ENCODE measurements at places on chromosomes 16 and 17.

DNA sequence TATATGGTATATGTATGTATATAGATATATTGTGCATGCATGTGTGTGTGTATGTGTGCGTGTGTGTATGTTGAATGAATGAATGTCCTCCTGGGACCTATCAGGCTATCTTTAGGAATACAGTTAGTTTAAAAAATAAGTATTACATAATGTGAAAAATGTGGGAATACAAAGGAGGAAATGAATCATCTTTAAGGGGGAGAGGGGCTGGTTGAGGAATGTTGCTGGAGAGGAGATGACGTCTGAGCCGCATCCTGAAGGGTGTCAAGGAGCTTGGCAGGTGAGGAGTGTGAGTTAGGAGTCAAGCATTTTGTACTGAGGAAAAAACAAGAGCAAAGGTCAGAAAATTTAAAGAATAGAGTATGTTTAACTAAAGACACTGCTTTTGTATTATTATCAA is 62.4 kb upstream of the NLK start:
- DNase-seq: no peak

GRCh38 chr17:64692187-64692586 is 30.1 kb upstream of the SMURF2 start:
- DNase-seq: no peak

GRCh38 chr16:74448990-74449389 is 27.7 kb upstream of the CLEC18B start:
- no peak for DNase-seq

DNA sequence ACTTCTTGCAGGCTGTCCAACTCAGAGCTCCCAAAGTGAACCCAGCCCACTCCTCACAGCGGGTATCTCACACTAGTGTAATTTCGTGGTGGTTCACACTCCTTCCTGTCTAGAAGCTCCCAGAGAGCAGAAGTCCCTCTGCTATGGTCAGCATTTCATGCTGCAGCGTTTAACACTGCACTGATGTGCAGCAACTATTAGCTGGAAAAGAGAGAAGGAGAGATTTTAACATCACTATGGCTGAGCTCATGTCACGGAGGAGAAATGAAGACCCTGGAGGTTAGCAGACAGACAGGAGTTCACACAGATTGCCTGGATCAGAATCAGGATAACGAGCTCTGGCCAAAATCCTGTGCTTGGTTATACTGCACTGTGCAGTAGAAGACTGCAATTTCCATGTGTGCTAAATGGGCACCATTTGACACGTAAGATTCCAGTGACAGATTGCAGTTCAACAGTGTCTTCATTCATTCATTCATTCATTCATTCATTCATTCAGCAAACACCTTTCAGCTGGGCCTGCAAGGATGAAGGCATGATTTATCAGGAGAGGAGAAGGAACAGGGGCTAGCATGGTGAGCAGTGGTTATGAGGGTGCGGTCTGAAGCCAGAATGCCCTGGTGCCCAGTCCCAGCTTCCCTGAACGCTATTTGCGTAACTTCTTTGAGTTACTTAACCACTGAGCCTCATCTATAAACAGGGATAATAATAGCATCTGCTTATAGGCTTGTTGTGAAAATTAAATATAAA is 5.3 kb upstream of the CCL1 start:
- DNase-seq: no peak

DNA sequence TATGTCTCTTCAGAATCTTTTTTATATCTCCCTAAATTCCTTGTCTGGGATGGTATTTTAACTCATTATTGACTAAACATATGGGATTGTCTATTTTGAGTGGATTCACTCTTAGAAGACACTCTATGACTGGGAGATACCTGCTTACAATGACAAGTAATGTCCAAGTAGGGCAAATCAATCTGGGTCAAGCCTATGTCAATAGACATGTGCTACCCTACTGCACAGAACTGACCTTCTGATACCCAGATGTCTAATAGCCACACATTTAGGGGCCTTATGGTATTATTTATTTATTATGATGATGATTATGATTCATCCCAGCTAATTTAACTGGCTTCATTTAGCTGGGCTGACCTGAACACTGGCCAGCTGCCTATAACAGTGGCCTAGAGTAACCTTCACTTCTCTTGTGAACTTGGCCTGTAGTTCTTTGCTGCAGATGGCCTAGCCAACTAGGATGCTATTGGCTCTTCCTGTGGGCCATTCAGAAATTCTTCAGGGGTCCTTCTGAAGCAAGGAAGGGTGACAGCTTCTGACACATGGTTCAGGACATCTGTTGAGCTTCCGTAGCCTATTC is 138.0 kb downstream of the ANKFN1 start:
- DNase-seq: no peak

DNA sequence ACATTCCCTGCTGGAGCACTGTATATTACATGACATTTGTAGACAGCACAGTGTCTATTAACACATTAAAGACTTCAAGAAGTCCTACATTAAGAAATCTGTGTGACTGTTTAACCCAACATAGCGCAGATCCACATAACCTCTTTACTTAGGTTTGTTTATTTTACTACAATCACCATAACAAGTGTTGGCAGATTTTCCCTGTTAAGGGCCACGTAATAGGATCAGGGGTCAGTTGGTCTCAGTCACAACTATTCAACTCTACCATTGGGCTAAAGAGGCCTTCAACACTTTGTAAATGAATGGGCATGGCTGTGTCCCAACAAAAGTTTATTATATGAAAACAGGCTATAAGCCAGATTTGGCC is 51.3 kb upstream of the ADORA2B start:
- DNase-seq: no peak

DNA sequence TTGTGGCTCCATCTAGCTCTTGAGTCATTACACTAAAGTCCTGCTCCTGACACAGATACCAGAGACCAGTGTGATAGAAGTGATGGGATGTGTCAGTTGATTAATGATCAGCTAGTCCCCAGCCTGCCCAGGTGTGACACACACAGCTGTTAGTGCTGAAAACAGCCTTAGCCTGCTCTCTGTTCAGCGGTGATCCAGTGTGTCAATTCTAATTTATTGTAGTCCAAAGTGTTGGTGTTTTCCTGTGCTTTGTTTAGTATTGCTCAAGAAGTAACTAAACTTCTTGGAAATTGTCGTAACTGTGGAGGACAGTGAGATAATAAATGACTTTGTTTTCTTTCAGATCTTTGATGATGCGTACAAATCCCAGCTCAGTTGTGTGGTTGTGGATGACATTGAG is 92.3 kb downstream of the WNT3 start:
- no peak for DNase-seq

- DNase-seq: no peak
These were observed 67.1 kb downstream of the PRKCB start for GRCh38 chr16:23902748-23903414.

GRCh38 chr17:15036238-15036637 is 228.9 kb downstream of the PMP22 start:
- no peak for DNase-seq

GRCh38 chr16:2697401-2697948 is 15.2 kb downstream of the KCTD5 start:
- DNase-seq: no peak

DNA sequence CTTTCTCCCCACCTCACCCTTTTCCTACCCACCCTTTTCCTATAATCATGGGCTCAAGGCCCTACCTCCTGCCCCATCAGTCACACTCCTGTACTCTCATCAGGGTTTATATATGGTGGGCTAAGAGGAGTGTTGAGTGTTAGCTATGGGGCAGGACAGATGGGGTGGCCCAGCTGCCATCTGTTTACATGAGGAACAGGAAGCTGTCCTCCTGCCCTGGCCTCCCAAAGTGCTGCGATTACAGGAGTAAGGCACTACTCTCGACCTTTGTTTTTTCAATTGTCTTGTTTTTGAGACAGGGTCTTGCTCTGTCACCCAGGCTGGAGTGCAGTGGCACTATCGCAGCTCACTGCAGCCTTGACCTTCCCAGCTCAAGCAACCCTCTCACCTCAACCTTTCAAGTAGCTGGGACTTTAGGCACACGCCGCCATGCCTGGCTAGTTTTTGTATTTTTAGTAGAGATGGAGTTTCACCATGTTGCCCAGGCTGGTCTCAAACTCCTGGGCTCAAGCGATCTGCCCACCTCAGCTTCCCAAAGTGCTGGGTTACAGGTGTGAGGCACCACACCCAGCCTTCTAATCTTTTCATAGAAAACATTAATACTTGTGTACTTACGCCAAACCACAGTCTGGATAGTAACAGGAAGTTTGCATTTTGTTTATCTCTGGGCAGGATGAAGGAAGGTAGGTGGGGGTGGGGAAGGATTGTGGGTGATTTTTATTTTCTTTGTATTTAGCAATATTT is 1.6 kb downstream of the TRADD start:
- DNase-seq: no peak

DNA sequence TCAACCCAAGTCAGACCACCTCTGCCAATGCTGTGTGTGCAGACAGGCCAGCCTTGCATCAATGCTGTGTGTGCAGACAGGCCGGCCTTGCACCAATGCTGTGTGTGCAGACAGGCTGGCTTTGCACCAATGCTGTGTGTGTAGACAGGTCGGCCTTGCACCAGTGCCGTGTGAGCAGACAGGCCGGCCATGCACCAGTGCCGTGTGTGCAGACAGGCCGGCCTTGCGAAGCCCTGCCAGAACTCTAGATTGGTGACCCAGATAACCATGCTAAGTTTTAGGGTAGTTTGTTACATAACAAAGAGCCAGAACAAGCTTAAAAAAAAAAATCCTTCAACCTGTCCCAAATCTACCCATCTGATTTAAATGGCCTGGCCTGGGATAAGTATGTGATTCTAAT is 54.3 kb downstream of the ELAC2 start:
- DNase-seq: no peak

- DNase-seq: no peak
These were observed 66.1 kb downstream of the AXIN2 start for GRCh38 chr17:65495122-65496055.

DNA sequence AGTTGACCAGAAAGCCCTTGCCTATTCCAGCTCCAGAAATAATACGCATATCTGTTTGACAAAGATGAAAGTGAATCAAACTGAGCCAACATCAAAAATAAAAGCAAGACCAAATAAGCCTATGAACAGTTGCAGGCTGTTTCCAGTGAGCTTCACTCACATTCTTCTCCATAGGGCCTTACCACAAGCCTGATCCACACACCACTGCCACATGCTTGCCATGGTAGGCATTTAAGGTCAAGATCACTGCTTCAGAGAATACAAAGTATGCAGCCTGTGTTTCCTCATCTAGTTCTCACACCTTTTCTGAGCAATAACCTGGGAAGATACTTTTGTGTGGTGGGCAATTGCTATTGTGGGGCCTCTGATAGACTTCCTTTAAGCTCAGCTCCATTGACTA is 1060.2 kb downstream of the CDH11 start:
- DNase-seq: no peak

GRCh38 chr16:21263640-21264570 is 14.2 kb downstream of the CRYM start:
- DNase-seq: no peak

GRCh38 chr16:49594685-49595498 is 221.3 kb downstream of the C16orf78 start:
- no peak for DNase-seq

DNA sequence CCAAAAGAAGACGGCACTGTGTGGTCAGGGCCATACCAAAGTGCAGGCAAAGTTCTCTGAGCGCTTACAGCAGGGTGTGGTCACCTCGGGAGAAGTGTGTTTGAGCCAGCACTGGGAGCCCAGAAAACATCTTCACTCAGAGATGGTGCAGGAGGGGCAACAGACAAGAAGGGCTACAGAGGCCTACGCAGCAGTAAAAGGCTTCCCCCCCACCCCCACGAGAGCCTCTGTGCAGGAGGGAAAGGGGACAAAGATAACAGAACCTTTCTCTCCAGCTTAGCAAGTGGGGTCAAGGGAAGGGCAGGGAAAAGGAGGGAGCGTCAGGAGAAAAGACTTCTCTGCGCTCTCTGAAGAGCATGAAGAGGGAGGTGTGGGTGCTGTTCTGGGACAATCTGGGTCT is 2.8 kb downstream of the VAT1 start:
- DNase-seq: no peak

- DNase-seq: no peak
These were observed 117.9 kb upstream of the GPR139 start for GRCh38 chr16:20191566-20191965.

- peak; percentile 77 for DNase-seq
These were observed 11.4 kb upstream of the AURKB start for GRCh38 chr17:8221663-8222379.

GRCh38 chr17:1783834-1784611 is 22.2 kb downstream of the SERPINF1 start:
- no peak for DNase-seq

- DNase-seq: no peak
These were observed 5.6 kb downstream of the ALOX15 start for GRCh38 chr17:4635823-4636375.

DNA sequence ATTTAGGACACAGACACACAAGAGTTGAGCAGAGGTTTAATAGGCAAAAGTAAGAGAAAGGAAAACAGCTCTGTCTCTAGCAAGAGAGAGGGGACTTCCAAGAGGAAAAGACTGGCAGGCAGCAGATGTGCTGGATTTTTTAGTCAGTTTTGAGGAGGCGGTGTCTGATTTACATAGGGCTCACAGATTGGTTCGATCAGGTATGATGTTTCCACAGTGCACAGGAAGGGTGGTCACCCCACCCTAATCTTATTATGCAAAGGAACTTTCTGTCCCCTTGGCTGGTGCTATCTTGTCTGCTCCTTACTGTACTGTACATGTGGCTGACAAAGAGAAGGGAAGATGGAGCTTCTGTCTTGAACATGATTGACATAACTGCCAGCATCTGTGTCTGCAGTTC is 25.3 kb downstream of the BFAR start:
- DNase-seq: no peak

DNA sequence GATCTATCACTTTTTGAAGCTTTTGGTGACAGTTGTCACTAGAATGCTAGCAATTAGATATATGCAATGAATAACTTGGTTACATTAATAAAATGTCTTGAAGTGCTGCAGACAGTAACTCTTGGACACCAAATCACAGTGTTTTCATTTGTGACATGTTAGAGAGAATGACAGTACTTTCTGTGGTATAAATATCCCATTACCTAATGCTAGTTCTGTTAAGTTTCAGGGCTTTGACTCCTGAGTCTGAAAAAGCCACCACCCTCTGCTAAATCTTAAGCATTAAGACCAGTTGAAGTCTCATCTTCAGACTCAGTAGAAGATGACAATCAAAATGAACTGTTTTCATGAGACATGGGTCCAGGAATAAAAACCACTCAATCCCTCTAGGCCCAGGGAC is 10.6 kb upstream of the CPHXL2 start:
- DNase-seq: no peak

GRCh38 chr17:17347234-17347955 is 44.2 kb downstream of the NT5M start:
- no peak for DNase-seq
